Bladder microvascular endothelial cell (primary cell): ENCODE measurements at places on chromosomes 4 and X. TPM values are rescaled to one million over a fixed set of nuclear protein-coding genes. Genes with fewer than 3 reads are reported as not detected.

Gene TMEM255A
- total RNA-seq = not detected in 2 replicates

Gene MTNR1A
- total RNA-seq = under 0.01 TPM in 1 of 2 replicates, not detected in the other

Gene FAM149A
- 0.19 and 0.32 TPM in 2 replicates for total RNA-seq

Gene MOSPD2
- 7.8 and 14.0 TPM in 2 replicates for total RNA-seq

Gene KIT
- 7.4 and 35.4 TPM in 2 replicates for total RNA-seq

Gene WDFY3
- 55.0 and 147 TPM in 2 replicates for total RNA-seq
